Fibroblast of skin of left quadriceps (primary cell): ENCODE measurements at places on chromosomes 6 and 20.

- DNase-seq: no peak
These were observed 65.8 kb upstream of the RPS6KA2 start for GRCh38 chr6:166692723-166693302.

- DNase-seq: no peak
These were observed 97.9 kb downstream of the ANKRD60 start for GRCh38 chr20:58130581-58130980.

- no peak for DNase-seq
These were observed 89.9 kb upstream of the ECI2 start for GRCh38 chr6:4225161-4225872.

GRCh38 chr6:132814716-132815570 lies 574 bp downstream of the RPS12 start:
- DNase-seq: no peak

DNA sequence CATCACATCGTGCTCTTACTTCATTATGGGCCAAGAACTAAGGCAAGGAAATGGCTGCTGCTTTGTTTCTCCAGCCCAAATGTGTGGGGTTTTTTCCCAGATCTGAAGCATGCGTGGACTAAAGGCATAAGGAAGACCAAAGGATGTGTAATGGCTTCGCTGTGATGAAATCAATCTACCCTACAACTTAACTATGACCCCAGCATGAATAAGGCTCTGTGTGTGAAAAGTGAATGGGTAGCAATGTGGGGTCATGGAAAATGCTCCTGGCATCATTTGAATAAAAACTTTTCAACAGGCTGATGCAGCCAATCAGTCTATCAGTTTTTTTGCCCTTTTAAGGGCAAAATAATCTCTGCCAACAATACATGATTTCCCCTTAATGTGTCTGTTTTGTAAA lies 50.3 kb upstream of the ISM1 start:
- DNase-seq: no peak

GRCh38 chr20:23086056-23086566 lies at the start of gene CD93:
CD93 (minus strand) TSS chr20:23086324; CDS start chr20:23086192, 132 bp downstream.
- DNase-seq: no peak

GRCh38 chr20:5036828-5037227 lies 35.5 kb upstream of the SLC23A2 start:
- DNase-seq: no peak

DNA sequence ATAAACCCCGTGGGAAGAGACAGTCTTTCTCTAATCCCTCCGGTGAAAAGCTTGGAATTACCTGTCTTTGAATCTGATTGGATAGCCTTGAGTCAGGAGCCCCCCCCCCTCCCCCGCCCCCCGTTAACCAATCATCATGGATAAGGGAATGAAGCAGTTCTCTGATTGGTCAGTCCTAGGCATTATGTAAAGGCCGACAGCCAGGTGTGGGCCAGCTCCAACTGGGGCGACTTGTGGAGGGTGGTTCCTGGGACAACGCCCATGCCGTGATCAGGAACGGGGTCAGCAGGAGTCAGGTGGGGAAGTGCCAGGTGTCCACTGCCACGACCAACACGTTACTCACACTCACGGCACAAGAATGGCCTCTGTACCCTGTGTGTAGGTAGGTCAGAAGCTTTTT lies 406.8 kb upstream of the SULF2 start:
- DNase-seq: no peak

- no peak for DNase-seq
These were observed 23.9 kb upstream of the SMIM13 start for GRCh38 chr6:11069760-11070159.

GRCh38 chr6:33082702-33083101 lies 6.9 kb downstream of the HLA-DPB1 start:
- no peak for DNase-seq

DNA sequence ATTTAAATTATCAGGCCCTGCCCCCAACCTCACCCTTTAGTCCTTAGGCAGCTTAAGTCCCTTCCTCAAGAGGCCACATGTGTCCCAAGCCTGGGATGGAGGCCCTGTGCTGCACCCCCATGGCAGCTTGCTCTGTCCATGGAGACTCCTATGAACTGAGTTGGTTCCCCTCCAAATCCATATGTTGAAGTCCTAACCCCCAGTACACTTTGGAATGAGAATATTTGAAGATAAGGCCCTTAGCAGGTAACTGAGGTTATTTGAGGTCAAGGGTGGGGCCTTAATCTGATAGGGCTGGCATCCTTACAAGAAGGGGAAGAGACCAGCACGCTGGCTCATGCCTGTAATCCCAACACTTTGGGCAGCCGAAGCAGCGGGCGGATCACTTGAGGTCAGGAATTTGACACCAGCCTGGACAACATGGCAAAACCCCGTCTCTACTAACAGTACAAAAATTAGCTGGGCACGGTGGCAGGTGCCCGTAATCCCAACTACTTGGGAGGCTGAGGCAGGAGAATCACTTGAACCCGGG lies 6.7 kb upstream of the BEND3 start:
- DNase-seq: no peak

GRCh38 chr6:36915599-36915998 lies 29.8 kb downstream of the C6orf89 start:
- DNase-seq: no peak

GRCh38 chr20:39342463-39342862 lies 380.3 kb downstream of the DHX35 start:
- DNase-seq: no peak

GRCh38 chr6:52736145-52736544 lies 27.1 kb downstream of the GSTA2 start:
- DNase-seq: no peak

- no peak for DNase-seq
These were observed 183.6 kb upstream of the GMDS start for GRCh38 chr6:2429032-2429431.

GRCh38 chr20:16270989-16271388 lies 302.3 kb downstream of the KIF16B start:
- DNase-seq: no peak

GRCh38 chr6:40962241-40962640 lies 76.8 kb downstream of the UNC5CL start:
- peak; percentile 69 for DNase-seq

GRCh38 chr6:76043690-76044089 lies 28.8 kb downstream of the IMPG1 start:
- DNase-seq: no peak

GRCh38 chr6:85866370-85866730 lies 223.7 kb upstream of the SYNCRIP start:
- DNase-seq: no peak

DNA sequence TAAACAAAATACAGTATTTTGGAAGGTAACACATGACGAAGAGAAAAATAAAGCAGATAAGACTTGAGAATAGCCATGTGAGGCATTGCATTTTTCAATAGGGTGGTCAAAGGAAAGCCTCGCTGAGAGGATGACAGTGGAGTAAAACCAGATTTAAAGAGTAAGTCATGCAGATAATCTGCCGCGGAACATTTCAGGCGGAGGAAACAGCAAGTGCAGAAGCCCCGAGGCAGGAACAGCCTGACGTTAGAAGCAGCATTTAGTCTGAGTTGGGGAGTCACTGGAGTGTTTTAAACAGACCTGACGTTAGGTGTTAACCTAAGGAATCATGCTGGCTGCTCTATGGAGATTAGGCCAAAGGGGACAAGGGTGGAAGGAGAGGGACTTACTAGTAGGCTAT lies 65.0 kb upstream of the VSTM2L start:
- no peak for DNase-seq

GRCh38 chr6:129863664-129864063 lies 2.5 kb upstream of the TMEM244 start:
- DNase-seq: no peak

- no peak for DNase-seq
These were observed 75.6 kb upstream of the SLC22A23 start for GRCh38 chr6:3532296-3532916.

- DNase-seq: no peak
These were observed 69.6 kb upstream of the ARMC2 start for GRCh38 chr6:108778421-108779186.

GRCh38 chr20:41394081-41394480 lies 27.5 kb upstream of the EMILIN3 start:
- no peak for DNase-seq
